ENCODE measurements at places on chromosomes 7 and 10.

- no peak for DNase-seq
Observed at GRCh38 chr7:54946764-54947163, 72.1 kb upstream of the EGFR start.

GRCh38 chr7:12741951-12742575 lies 54.6 kb downstream of the ARL4A start:
- DNase-seq, result no peak

GRCh38 chr10:21524526-21525366 lies 736 bp downstream of the SKIDA1 start:
- DNase-seq, result peak; percentile 52

GRCh38 chr7:2354939-2355704 lies 495 bp downstream of the EIF3B start:
- DNase-seq, result peak; percentile 7

- no peak for DNase-seq
Observed at GRCh38 chr7:158008267-158008666, 579.4 kb downstream of the PTPRN2 start.

DNA sequence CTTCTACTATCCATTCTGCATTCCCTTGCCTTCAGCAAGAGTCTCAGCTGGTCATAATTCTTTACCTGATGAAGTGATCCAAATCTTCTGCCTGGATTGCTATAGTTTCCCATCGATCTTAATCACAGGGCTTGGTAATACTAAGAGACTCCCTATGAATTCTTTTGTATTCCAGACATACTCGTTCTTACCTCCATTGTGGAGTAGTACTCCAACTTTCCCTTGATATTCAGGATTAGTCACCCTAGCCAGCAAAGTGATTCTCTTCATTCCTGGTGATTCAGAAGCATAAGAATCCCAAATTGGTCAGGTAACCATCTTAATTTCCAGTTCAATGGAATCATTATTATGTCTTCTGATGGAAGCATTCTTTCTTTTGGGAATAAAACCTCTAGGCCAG lies 96.7 kb downstream of the TWIST1 start:
- no peak for DNase-seq

DNA sequence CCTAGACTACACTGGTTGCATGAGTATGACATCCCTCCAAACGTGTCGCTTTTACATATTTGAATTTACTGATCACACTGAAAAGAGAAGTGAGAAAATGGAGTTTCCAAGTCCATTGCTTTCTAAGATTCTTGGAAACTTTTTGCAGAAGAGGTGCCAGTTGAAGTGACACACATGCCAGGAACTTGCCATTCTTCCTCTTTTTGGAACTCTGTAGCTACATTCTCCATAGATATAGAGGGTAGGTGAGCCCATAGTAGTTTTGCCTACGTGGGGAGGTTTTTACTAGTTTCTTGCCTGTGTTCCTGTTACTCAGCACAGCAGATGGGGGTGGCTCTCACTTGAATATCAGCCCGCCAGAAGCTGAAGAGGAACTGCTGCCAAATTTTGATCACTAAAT lies 286.6 kb upstream of the NRP1 start:
- peak; percentile 92 for DNase-seq

DNA sequence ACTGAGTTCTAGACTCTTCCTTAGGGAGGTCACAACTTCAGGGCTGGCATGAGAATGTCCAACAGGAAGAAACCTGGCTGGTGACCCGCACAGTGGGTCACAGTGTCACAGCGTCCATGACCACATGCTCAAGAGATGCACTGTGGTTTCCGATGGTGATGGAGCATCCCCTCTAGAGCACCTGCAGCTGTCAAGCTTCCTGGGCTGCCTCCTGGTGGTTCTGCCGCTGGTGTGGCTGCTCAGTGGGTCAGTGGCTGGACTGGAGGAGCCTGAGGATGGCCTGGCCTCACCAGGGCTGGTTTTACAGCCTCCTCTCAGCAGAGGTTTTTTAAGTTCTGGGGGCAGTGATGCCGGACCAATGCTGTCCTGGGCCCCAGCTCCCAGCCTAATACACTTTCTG lies 149.3 kb downstream of the SH3PXD2A start:
- no peak for DNase-seq
